Vagina (tissue), 2 donors: ENCODE measurements at places on chromosomes 5 and 9. TPM values are rescaled to one million over a fixed set of nuclear protein-coding genes. Genes with fewer than 3 reads are reported as not detected.

PHYKPL gene
- 77.8 TPM for total RNA-seq

RGP1 gene
- 16.2 TPM for total RNA-seq

PHF24 gene
- 0.25 TPM for total RNA-seq

LCN2 gene
- 136 TPM for total RNA-seq

OR2S2 gene
- not detected for total RNA-seq

OTULIN gene
- 34.1 TPM for total RNA-seq

SMIM33 gene
- total RNA-seq: not detected

MGAT1 gene
- 152 TPM for total RNA-seq

ZDHHC11B gene
- 2.7 TPM for total RNA-seq

STARD4 gene
- total RNA-seq: 18.9 TPM

GGTA1 gene
- total RNA-seq: 18.4 TPM

GABRP gene
- total RNA-seq: 20.6 TPM

CNTLN gene
- 13.3 TPM for total RNA-seq

CMYA5 gene
- 10.1 TPM for total RNA-seq

TXNDC8 gene
- total RNA-seq: not detected

NCS1 gene
- 20.4 TPM for total RNA-seq
